ENCODE measurements at places on chromosomes 5 and 9.
A peak's percentile ranks its signal among the peaks of the same experiment; 100 is the strongest.

DNA sequence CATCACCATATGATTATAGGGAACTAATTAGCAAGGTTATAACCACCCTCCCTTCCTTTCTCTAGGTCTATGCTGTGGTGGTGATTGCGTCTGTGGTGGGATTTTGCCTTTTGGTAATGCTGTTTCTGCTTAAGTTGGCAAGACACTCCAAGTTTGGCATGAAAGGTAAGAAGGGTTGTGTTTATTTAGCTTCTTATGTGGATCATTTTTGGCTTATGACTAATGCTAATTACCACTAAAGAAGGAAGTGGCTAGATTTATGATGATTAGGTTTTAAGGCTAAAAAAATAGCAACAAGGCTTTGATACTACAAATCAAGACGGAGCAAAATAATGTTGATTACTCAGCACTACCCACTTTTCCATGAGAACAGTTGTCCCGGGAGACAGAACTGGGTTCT is 82.4 kb downstream of the NTRK2 start:
- DNase-seq = no peak

GRCh38 chr9:136098844-136099243 is 3.8 kb upstream of the NACC2 start:
- DNase-seq = no peak

- no peak for DNase-seq
Observed at GRCh38 chr5:14410394-14411201, 171.0 kb upstream of the OTULINL start.

DNA sequence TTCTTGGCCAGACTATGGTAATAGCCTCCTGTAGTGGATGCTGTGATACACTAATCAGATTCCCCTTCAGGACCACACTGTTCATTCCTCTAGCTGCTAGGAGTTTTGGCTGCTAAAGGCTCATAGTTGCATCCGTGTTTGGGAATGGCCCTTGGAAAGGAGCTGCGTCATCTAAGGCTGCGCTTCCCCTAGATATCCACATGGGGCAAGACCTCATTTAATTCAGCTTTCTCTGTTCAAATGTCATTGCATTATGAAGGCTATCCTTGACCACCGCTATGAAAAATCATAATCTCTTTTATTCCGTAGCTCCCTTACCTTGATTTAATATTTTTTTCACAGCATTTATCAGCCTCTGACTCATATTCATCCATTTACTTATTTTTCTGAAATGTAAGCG is 258.3 kb upstream of the NR4A3 start:
- no peak for DNase-seq

- no peak for DNase-seq
Observed at GRCh38 chr5:58016877-58017276, 443.0 kb downstream of the PLK2 start.

- DNase-seq = no peak
Observed at GRCh38 chr5:45281081-45281480, 415.1 kb downstream of the HCN1 start.

GRCh38 chr9:130207241-130207992 is 35.2 kb downstream of the NCS1 start:
- DNase-seq = no peak

- no peak for DNase-seq
Observed at GRCh38 chr9:38195737-38196161, 126.7 kb upstream of the SHB start.

DNA sequence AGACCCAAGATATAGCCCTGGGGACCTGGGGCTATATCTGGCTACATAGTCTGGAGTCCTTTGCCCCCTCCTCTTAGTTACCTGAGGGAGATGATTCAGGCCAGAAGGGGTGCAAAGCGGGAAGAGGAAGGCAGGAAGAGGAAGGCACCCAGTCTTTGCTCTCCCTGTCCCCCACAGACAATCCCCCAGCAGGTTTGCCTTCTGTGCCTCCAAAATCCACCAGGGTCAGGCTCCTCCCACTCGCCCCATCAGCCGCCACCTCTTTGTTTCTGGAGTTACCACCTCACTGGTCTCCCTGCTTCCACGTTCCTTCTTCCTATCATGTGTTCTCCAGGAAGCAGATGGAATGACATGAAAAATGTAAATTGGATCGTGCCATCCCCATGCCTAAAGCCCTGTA is 31.2 kb upstream of the FABP6 start:
- no peak for DNase-seq

DNA sequence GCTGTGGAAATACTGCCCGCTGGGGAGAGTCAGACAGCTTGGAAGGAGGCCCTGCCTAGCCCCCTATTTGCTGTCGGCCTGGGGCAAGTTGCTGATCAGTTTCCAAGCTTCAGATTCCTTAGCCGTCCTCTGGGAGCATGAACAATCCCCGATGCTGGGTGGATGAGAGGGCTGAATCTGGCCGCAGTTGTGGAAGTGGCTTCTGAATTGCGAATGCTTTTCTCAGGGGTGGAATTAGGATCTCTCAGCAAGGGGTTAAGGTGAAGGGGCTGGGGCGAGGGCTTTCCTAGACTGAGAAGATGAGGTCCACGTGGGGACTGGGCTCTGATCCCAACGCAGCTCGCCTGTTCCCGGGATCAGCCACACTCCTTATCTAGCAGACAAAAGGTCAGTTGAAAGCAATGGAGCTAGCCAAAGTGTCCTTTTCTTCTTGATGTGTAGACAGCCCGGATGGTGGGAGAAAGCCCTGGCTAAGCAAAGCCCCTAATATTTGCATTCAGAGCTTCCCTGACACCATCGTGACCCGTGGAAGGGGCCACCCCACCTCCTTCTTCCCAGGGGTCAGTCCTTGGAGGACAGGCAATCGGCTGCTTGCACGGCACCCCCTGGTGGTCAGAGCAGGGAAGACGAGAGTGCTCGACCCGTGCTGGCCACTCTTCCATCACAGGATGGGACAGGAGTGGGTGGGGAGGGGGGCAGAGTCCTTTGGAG is 54.9 kb downstream of the COL15A1 start:
- DNase-seq = peak; percentile 49

GRCh38 chr9:2839040-2839439 is 4.9 kb downstream of the PUM3 start:
- DNase-seq = no peak

DNA sequence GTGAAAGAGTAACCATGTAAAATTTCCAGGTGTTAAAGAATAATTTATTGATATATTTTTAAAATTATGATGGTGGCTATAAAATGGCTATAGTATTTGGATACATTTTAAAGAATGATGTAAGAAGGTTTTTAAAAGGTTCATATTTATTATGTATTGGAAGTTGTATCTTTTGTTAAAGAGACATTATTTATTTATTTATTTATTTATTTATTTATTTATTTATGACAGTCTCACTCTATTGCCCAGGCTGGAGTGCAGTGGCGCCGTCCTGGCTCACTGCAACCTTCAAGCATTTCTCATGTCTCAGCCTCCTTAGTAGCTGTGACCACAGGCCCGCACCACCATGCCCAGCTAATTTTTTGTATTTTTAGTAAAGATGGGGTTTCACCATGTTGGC is 89.5 kb upstream of the LHFPL2 start:
- DNase-seq = no peak

Measured in GM06990 (cell line).